Activated CD8-positive, alpha-beta memory T cell treated with anti-CD3 and anti-CD28 coated beads for 4 hours (primary cell): ENCODE measurements at places on chromosomes 1 and 21.

DNA sequence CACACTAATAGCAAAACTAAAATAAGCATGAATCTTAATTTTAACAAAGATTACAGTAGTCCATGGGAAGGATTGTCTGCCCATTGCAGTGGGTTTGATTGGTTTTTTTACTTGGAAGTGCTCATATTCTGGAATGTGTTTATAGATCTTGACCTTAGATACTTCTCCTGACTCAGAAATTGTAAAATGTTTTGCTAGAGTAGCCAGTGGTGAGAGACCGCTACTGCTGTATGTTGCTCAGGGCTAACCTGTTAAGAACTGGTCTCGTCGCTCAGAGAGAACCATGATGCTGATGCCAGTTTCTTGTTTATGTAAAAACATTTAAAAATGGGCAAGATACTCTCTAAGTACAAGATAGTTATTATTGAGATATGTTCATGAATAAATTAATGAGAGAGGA is 99.9 kb downstream of the ROR1 start:
- no peak for DNase-seq

GRCh38 chr1:236526079-236526478 is 2.3 kb downstream of the LGALS8 start:
- DNase-seq, result no peak

DNA sequence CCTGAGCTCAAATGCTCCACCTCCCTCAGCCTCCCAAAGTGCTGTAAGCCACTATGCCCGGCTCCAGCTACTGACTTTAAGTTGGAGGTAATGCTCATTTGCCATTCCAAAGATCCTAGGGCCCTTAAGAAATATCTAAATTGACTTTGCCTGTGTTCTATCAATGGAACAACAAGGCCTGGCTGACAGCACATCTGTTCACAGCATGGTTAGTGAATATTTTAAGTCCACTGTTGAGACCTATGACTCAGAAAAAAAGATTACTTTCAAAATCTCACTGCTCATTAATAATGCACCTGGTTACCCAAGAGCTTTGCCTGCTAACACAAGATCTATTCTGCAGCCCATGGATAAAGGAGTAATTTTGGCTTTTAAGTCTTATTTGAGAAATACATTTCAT is 3.5 kb upstream of the SSX2IP start:
- no peak for DNase-seq

GRCh38 chr21:45763506-45763905 is 120.0 kb downstream of the PCBP3 start:
- no peak for DNase-seq

DNA sequence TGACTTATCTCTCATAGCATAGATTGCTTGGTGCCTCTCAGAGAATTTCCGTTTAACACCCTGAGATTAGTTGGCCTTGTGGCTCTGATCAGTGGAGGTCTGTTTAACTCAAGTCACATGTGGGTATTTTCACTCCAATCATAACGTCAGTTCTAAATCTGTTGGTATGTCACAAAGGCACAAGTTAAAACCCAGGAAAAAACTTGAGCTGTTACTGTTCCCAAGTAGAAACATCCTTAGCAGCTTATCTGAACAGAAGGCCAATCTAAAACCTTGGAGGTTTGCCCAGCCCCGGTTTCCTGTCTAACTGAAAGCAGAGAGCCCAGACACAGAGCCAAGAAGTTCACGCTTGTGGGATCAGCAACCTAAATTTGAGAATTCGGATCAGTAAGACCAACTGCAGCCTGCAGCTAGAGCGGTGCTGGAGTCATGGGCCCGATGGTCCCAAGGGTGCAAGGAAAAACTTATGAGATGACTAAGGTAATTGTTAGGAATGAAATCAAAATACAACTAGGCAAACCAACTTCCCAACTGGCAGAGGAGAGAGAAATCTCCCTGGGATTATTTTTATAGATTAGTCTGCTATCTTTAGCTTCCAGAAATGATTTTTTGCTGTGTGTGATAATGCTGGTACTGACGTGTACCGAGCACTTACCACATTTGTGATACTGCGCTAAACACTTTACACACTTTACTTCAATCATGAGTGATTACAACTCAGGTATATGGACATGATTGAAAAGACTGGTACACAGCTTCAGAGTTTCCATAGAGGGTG is 90.2 kb upstream of the C1orf21 start:
- DNase-seq, result no peak

- no peak for DNase-seq
Measured at GRCh38 chr1:15116966-15117365, 36.6 kb upstream of the TMEM51 start.

DNA sequence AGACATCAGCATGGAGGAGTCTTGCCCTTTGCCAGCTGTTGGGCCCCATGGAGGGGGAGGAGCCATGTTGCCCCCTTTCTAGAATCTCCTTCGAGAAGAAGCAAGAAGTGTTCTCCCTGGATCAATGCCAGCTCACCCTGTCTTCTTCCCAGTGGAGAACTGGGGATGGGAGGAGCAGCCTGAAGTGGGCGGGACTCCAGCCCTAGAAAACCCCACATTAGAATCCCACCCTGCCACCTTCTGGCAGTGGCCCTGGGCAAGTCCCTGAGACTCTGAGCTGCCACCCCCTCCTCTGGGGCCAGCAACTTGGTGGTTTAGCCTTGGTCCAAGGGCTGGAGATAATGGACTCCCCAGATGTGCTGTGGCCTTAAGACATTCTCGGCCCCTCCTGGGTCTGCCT is 51.7 kb downstream of the PAX7 start:
- no peak for DNase-seq
